Suppressor macrophage (primary cell): ENCODE measurements at places on chromosomes 1 and 21.

DNA sequence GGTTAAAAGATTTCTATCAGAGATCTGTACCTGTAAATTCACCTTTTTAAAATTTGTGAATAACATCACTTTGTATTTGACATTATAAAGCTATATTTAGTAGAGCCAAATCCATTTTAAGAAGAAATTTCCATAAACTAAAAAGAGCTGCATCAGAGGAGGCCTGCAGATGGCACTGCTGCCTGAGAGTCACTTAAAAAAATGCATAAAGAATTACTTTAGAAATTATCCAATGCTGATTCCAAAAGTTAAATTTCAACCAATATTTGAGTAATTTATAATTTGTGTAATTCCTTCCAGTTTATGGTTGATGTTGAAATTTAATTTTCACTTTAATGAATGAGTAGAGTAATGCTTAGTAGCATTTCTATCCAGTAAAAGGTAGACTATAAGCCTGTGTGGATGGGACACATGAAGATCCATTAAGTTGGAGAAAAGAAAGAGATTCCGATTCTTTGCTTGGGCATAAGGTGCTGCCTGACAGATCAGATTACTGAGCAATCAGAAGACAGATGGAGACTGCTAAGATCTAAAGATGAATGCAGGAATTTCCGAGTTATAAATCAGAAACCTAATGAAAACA is 20.7 kb upstream of the RPE65 start:
- peak; percentile 21 for DNase-seq

GRCh38 chr1:64065571-64065970 is 137.9 kb upstream of the UBE2U start:
- DNase-seq: no peak

DNA sequence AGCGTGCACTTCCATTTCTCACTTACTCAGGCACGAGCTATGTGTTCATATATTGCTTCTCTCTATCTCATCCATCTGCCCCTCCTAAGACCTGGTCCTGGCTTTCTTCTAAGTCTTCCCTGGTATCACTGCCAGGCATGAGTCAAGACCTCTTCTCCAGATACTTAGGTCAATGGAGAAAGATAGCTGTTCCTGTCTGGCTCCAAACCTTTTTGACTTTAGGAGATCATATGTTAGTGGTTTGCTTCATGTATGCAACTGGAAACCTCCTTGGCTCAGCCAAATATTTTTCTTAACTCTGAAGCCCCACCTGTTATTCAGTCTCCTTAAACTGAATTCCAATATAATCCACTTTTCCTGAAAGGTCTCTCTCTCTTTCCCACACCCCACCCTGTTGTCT is 211.6 kb upstream of the PTBP2 start:
- no peak for DNase-seq

DNA sequence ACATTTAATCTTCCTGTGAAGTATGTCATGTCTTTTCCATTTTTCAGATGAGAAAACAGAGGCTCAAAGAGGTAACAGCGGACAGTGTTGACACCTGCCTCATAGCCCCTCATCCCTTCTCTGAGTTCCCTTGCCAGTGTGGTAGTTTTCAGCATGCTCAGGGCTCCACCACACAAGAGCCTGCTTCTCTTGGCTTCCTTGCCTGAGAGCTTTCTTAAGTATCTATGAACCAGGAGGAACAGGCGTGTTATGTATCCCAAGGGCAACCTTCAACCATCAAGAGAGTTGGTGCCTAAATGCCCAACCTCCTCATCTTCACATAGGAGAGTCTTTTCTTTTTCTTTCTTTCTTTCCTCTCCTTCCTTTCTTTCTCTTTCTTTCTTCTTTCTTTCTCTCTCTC is 5.9 kb upstream of the PAFAH2 start:
- DNase-seq: no peak

DNA sequence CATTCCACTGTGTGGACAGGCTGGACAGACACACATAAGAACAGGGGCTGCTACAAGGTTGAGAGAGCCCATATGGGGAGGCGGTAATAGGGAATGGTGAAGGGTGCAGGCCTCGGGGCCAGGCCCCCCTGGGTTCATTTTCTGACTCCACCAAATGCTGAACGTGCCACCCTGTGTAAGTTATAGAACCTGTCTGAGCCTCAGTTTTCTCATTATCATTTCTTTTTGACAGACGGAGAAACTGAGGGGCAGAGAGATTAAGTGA is 569.5 kb downstream of the PTPRU start:
- DNase-seq: no peak

DNA sequence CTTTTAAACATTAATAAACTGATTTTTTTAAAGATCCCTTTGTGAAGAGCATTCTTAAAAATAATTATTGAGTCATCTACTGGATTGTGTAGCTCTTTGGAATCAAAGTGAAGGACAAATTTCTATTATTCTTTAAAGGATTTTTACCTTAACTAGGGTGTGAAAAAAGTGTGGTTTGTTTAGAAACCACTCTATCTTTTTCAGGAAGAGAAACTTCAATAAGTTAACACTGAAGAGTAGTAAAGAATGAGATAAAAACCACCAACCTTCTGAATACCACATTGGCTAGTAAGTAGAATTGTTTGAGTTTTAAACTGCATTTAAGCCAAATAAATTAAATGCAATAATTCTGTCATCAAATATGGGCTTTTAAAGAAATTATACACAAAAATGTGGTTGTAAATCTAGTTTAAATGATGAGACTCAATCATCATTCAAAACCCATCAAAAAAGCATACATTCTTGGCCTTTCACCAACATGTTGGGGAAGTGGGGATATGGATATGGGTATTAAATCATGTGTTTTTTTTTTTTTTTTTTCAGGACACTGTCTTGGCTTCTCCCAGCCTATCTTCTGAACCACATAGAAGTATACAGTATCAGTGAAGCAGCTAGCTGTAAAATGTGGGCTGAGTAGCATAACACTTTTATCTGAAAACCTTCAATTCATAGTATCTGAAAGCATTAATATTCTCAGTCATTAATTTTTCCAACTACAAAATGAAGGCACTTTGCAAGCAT is 4.8 kb downstream of the S1PR1 start:
- DNase-seq: no peak

DNA sequence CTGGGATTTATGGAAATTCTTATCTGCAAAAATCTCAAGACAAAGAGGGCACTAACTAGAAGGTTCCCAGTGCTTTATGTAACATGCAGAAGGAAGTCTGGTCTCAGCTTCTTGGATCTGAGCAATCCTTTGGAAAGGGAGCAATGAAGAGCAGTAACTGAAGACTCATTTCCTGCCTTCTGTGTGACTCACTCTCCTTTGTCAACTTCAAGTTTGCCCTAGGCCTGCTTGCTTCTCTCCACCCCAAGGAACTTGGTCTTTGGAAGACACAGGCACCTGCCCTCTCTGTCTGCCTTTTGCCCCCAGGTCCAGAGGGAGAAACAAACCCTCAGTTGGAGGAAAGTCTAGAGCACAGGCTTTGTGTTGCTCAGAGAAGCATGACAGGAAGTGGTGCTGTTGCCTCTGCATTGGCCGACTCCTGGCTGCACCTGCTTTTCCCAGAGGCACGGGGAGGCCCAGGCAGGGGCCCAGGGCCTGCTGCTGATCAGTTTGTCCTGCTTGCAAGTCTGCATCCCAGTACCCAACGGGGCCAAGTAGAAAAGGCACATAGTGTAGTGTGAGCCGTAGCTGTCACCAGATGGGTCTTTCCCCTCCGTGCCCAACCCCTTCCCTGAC is 137.2 kb downstream of the DHRS3 start:
- peak; percentile 80 for DNase-seq

- no peak for DNase-seq
Measured at GRCh38 chr21:36489776-36490165, 9.8 kb upstream of the CLDN14 start.

DNA sequence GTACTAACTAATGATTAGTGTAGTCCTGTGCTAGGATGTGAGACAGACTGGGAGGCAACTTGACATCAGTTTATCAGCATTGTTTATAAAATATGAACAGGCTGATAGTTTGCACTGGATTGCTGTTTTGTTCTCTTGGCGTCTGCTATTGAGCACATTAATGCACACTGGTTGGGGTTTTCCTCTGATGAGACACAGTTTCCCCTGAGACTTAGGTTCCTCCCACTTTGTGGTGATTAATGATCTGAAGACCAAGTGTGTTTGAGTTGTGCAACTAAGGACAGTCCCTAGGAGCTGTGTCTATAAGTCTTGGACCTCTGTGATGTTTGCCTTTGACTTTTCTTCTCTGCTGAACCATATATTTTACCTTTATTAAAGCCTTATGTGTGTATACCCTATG is 1015.4 kb downstream of the AMY1C start:
- DNase-seq: peak; percentile 23

- no peak for DNase-seq
Measured at GRCh38 chr21:35520856-35521255, 471.8 kb upstream of the RUNX1 start.

DNA sequence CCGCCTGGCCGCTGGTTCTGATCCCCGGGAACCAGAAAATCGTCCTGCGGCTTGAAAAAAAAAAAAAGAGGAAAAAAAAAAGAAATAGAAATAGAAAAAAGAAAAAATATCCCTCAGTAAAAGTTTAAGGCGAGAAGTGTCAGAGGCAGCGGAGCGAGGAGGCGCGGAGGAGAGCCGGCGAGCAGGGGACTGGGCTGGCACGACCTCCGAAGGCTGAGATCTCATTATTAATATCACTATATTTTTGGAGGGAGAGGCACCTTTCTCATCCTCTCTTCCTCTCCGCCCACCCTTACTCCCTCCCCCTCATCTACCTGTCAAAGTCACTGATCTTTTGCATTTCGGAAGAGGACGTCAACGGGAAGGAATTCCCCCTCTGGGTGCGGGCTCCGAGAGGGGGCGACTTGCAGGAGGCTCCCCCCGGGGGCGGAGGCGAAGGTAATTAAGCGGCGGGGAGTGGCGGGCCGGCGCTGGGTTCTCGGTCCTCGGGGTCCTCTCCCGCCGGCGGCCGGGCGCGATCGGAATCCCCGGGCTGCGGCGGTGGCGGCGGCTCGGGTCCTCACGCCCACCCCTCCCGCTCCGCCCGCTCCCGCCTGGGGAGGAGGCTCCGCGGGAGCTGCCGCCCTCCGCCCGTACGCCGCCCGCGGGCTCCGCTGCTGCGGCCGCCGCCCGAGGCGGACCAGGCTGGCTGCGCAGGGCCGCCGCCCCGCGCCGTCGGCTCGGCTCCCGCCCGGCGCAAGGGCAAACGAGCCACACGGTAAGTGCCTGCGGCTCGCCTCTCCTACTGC is at the start of gene NTNG1:
Gene NTNG1, plus strand, starts transcription at position 337 of the 788 bp plus-strand sequence.
- no peak for DNase-seq

GRCh38 chr1:22414244-22414751 is 37.4 kb upstream of the ZBTB40 start:
- no peak for DNase-seq

GRCh38 chr1:61083013-61083806 is 849 bp downstream of the NFIA start:
- peak; percentile 74 for DNase-seq

- peak; percentile 43 for DNase-seq
Measured at GRCh38 chr1:27031235-27032118, 18.8 kb upstream of the TENT5B start.

DNA sequence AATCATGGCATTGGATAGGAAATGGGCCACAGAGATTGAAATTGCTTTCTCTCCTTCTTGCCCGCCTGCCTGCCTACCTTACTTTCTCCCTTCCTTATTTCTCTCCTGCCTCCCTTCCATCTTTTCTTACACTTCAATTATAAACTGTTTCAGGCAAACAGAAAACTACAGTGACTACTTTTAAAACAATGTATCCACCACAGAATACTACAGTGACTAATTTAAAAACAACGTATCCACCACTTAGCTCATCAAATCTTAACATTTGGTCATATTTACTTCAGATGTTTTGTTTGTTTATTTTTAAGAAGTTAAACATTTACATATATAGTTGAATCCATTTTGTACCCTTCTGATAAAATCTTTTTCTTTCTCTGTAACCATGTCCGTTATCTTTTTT is 54.4 kb downstream of the SNRPE start:
- no peak for DNase-seq
